ENCODE measurements at places on chromosomes 6 and 20.
A peak's percentile ranks its signal among the peaks of the same experiment; 100 is the strongest.

DNA sequence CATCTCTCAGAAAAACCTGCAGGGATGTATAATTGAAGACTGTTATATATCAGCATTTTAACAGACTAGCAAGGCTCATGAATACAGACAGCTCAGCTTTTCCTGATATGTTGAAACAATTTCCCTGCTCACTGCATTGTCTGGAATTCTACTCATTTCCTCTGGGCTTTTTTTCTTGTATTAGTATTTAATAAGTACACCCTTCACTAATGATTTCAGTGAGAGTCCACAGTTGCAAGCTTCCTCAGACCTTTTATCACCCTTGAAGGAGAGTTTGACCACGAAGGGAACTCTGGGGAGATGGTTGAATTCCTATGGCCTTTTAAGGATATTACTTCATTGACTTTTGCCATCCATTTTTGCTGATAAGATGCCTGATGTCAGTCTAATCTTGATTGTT, 248.7 kb downstream of the ADGB start:
- no peak for DNase-seq

- DNase-seq, result no peak
These were observed 14.9 kb upstream of the ZNF451 start for GRCh38 chr6:57075092-57075491.

GRCh38 chr6:77034161-77034560, 429.1 kb downstream of the HTR1B start:
- DNase-seq, result peak; percentile 4

- DNase-seq, result no peak
These were observed 44.9 kb upstream of the TMEM200A start for GRCh38 chr6:130320908-130321307.
